ENCODE measurements at places on chromosomes 7 and 10. TPM values are rescaled to one million over a fixed set of nuclear protein-coding genes. Genes with fewer than 3 reads are reported as not detected.

The CDK14 gene
- not detected for total RNA-seq

The ANKRD7 gene
- total RNA-seq: not detected

The CPXM2 gene
- not detected for total RNA-seq

The INTS1 gene
- total RNA-seq: 92.5 TPM

GRCh38 chr10:110174201-110174600, 33.2 kb upstream of the MXI1 start:
- peaks cover 44% of the 10 kb centered on the region for H3K27me3 ChIP-seq
- H3K4me3 ChIP-seq: no peak overlapping the region
- no peak for DNase-seq
- H3K4me1 ChIP-seq: peaks cover 10% of the 10 kb centered on the region
- H3K36me3 ChIP-seq: no peaks in the 10 kb centered on the region

DNA sequence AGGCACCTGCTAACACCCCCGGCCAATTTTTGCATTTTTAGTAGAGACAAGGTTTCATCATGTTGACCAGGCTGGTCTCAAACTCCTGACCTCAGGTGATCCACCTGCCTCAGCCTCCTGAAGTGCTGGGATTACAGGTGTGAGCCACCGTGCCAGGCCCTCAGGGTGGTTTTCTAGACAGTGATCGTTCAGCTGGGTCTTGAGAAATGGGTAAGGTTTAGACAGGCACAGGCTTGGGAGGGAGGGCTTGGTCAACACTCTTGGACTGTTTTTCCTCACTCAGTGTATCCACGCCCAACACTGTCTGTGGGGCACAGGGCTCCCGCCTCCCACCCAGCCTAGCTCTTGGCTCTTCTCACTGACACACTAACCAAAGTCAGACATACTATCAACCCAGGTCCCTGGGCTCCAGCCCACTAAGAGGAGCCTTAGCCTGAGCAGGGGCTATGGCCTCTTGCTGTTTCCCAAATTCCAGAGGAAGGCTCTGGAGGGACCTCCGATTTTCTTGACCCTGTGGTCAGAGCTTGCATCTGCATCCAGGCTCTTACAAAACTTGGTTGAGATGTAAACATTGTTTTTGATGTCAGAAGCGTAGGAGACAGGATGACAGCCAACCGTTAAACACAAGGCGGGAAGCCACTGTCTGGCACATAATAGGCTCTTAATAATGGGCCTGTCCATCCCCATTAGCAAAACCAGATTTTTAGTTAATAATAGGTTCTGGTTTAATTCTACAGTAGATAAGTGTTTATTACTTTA, 143.9 kb downstream of the PRKAG2 start:
- H3K27me3 ChIP-seq: no peaks in the 10 kb centered on the region
- H3K4me1 ChIP-seq: peaks cover 10% of the 10 kb centered on the region
- no peak overlapping the region for H3K27ac ChIP-seq
- no peaks in the 10 kb centered on the region for H3K36me3 ChIP-seq
- no peak overlapping the region for H3K4me3 ChIP-seq

- DNase-seq: no peak
- no peaks in the 10 kb centered on the region for H3K4me1 ChIP-seq
- no peak overlapping the region for H3K27ac ChIP-seq
Measured at GRCh38 chr10:25300073-25300472, 125.3 kb downstream of the GPR158 start.

GRCh38 chr10:87860156-87860795, 3.1 kb downstream of the KLLN start:
- H3K27me3 ChIP-seq: no peaks in the 10 kb centered on the region
- DNase-seq: peak; percentile 31
- H3K27ac ChIP-seq: no peak overlapping the region

DNA sequence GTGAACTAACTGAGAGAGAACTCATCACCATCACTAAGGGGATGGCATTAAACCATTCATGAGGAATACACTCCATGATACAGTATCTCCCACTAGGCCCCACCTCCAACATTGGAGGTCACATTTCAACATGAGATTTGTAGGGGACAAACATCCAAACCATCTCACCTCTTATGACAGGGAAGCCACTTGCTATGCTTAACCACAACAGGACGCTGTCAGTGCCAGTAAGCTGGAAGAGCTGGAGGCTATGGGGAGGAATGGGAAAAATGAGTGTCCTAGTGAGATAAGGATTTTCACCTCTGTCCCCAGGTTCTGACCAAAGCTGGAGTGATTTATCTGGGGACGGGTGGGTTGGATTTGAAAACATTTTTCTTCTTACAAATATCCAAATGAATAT, 17.6 kb downstream of the PLCE1 start:
- no peaks in the 10 kb centered on the region for H3K4me1 ChIP-seq
- H3K27ac ChIP-seq: no peak overlapping the region
- H3K27me3 ChIP-seq: peaks cover 5% of the 10 kb centered on the region
- H3K4me3 ChIP-seq: no peak overlapping the region
- no peak for DNase-seq

DNA sequence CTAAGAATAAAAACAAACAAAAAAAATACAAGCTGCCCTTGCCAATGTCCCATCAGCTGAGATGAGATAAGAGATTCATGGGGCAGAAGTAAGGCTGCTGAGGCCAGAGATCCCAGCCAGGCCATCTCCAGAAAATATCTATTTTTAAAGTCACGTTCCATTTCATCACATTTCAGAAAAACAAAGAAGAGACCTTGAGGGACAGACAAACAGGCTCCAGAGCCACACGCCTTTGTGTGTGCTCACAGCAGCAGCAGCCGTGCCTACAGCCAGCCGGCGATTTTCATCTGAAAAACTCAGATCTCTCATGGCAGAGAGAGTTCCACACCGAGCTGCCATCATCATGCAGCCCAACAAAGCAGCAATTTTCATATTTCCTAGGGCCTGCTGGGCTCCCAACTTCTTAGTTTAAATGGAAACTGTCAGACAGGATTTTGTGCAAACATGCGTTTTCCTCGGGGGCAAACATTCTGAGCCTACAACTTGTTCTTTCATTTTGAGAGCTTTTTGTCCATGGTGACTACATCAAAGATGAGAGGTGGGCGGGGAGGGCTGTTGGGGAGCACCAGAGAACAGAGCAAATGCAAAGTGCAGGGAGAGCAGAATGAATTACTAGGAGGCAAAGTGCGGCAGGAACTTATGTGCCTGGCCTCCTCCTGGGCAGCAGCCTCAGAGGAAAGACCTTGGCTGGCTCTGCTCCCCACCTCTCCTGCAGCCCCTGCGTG, 38.8 kb downstream of the DLG5 start:
- no peak overlapping the region for H3K27ac ChIP-seq
- peak; percentile 10 for DNase-seq
- H3K4me3 ChIP-seq: no peak overlapping the region

- no peak overlapping the region for H3K4me3 ChIP-seq
- H3K4me1 ChIP-seq: no peaks in the 10 kb centered on the region
- no peak for DNase-seq
- H3K27me3 ChIP-seq: no peaks in the 10 kb centered on the region
Measured at GRCh38 chr10:43754569-43755260, 106.0 kb upstream of the ZNF32 start.

DNA sequence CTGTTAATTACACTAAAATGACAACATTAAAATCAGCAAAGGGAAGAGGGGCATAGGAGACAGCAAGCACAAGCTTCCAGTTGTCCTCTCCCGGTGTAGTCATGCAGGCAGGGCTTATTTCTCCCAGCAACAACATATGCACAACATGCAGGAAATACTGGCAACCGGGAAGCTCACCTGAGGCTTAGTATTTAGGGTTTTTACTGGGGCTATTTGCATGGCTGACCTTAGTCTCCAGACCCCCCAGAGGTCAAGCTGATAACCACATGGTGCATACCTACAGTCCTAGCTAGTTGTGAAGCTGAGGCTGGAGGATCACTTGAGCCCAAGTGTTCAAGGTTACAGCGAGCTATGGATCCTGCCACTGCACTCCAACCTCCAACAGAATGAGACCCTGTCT, 12.8 kb upstream of the JMJD1C start:
- no peaks in the 10 kb centered on the region for H3K27me3 ChIP-seq
- H3K4me3 ChIP-seq: no peak overlapping the region
- H3K27ac ChIP-seq: no peak overlapping the region
- H3K4me1 ChIP-seq: peaks cover 24% of the 10 kb centered on the region
- no peaks in the 10 kb centered on the region for H3K36me3 ChIP-seq
- no peak for DNase-seq

DNA sequence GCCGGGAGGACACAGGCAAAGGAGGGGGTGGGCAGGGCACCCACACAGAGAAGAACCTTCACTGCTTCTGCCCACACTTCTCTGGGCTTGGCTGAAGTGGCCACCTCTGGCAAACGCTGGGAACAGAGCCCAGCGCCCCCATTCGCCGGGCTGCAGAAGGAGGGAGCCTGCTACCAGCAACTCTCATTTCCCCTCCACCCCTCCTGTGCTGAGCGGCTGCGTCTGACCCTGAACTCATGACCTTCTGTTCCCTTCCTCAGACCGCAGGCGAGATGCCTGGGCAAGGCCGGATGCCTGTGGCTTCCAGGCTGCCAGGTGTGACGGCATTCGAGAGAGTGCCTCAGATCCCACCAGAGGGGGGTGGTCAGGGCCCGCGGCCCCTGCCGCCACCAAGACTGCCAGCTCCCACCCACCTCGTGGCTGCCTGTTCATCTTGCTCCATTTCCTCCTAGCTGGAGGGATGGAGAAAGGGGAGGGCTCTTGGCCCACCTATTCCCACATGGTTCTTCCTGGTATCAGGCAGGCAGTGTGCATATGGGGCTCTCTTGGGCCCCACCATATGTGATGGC, 19.8 kb downstream of the DNAJB12 start:
- H3K4me1 ChIP-seq: peaks cover 73% of the 10 kb centered on the region
- peaks cover 17% of the 10 kb centered on the region for H3K36me3 ChIP-seq
- peak; percentile 95 for DNase-seq
- H3K4me3 ChIP-seq: peak overlapping the region; percentile 55
- no peaks in the 10 kb centered on the region for H3K27me3 ChIP-seq
- H3K27ac ChIP-seq: peak overlapping the region; percentile 99

DNA sequence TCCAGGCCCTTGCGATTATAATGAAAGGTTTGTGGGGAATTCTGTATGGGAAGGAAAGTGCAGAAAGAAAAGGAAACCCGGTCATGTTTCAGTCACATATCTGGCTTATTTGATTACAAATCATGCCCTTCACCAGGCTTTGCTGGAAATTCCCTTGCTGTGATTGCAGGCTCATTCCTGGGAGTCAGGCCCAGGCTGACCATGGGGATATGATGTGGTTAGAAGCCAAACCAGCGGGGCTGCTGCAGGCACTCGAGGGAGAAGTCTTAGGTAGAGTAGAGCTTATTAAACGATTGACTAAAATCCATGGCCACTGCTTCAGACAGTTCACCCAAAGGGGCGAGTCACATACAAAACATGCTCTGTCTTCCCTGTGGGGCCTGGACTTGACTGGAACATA, 16.2 kb downstream of the PKD1L1 start:
- no peaks in the 10 kb centered on the region for H3K36me3 ChIP-seq
- peaks cover 6% of the 10 kb centered on the region for H3K4me1 ChIP-seq

DNA sequence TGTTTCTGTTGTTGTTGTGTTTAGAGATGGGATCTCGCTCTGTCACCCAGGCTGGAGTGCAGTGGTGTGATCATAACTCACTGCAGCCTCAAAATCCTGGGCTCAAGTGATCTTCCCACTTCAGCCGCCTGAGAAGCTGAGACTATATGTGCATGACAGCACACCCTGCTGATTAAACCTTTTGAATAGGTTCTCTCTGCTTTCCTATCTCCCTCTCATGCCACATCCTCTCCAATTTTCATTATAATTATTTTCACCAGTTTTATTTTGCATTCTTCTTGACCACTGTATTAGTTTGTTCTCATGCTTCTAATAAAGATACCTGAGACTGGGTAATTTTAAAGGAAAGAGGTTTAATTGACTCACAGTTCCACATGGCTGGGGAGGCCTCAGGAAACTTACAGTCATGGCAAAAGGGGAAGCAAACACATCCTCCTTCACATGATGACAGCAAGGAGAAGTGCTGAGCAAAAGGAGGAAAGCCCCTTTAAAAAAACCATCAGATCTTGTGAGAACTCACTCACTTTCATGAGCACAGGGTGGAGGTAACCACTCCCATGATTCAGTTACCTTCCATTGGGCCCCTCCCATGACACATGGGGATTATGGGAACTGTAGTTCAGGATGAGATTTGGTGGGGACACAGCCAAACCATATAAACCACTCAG, 12.9 kb downstream of the AGK start:
- H3K36me3 ChIP-seq: peaks cover 68% of the 10 kb centered on the region
- H3K4me3 ChIP-seq: no peak overlapping the region
- DNase-seq: peak; percentile 56

DNA sequence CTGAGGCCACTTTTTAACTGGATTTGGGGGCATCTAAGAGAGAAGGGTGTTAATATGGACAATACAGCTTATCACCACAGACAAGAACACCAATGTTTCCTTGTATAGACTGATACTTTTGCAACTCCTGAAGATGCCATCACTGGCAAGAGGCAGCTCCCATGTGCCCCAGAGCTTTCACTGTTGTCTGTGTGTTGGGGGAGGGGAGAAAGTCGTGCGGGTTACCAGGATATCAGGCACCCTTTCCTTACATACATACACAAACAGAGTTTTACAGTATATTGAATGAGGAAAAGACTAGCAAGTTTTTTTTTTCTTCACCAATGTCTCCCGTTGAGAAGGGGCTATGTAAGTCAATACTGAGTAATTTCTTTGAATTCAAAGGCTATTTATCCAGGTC, 4.1 kb upstream of the DLX6 start:
- H3K36me3 ChIP-seq: peaks cover 3% of the 10 kb centered on the region
- peaks cover 83% of the 10 kb centered on the region for H3K27me3 ChIP-seq
- H3K4me1 ChIP-seq: peaks cover 15% of the 10 kb centered on the region
- H3K27ac ChIP-seq: no peak overlapping the region

GRCh38 chr10:117221156-117221711, 19.7 kb upstream of the SLC18A2 start:
- H3K4me3 ChIP-seq: no peak overlapping the region
- H3K27ac ChIP-seq: no peak overlapping the region
- H3K27me3 ChIP-seq: peaks cover 12% of the 10 kb centered on the region
- H3K4me1 ChIP-seq: peaks cover 9% of the 10 kb centered on the region
- H3K36me3 ChIP-seq: no peaks in the 10 kb centered on the region

DNA sequence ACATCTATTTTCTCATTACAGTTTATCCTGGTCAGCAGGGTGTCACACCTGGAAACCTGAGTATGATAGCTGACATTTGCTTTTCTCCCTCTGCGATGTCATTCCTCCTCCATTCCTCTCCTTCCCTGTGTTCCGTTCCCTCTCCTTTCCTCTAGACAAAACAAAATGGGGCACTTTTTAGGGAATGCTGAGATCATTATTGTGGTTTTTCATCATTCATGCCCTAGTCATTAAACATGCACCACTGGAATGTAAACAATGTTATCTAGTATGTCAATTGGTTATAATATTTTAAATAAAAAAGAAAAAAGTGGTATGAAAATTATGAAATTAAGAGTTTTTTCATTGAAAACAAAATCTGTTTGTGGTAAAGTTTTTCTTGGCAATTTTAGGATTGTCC, 132.6 kb downstream of the MAPK8 start:
- no peaks in the 10 kb centered on the region for H3K4me1 ChIP-seq
- DNase-seq: no peak
- no peaks in the 10 kb centered on the region for H3K27me3 ChIP-seq
- peaks cover 5% of the 10 kb centered on the region for H3K36me3 ChIP-seq
- no peak overlapping the region for H3K27ac ChIP-seq
- H3K4me3 ChIP-seq: no peak overlapping the region
